ENCODE measurements at places on chromosomes 12 and 14. TPM values are rescaled to one million over a fixed set of nuclear protein-coding genes. Genes with fewer than 3 reads are reported as not detected.

DNA sequence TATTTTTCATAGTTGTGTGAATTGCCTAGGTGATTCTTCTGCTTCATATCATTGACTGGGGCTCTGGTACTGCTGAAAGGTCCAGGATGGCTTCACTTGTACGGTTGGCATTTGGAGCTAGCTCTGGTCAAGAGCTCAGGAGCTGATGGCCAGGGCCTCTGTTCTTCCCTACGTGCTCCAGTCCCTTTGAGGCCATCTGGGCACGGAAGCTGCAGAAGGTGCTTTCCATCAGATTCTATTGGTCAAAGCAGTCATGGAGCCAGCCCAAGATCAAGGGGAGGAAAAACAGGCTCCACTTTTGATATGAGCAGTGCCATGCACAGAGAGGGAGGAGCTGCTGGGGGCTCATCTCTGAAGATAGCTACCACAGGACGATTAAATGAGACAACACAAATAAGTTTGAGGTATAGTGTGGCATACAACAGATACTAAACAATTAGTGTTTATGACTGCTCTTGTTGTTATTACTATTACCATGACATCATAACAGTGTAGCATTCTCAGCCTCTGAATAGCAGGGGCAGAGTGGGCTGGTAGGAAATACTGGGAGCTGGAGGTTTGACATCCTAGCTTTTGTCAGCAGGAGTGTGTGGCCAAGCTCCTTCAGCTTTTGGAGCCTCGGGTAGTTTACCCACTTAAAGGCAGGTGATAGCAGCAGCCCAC is 10.4 kb downstream of the KRT83 start:
- H3K4me1 ChIP-seq, result peaks cover 29% of the 10 kb centered on the region
- no peak overlapping the region for H3K4me3 ChIP-seq
- H3K27me3 ChIP-seq, result no peaks in the 10 kb centered on the region

GPRC5D gene
- not detected for total RNA-seq

DNA sequence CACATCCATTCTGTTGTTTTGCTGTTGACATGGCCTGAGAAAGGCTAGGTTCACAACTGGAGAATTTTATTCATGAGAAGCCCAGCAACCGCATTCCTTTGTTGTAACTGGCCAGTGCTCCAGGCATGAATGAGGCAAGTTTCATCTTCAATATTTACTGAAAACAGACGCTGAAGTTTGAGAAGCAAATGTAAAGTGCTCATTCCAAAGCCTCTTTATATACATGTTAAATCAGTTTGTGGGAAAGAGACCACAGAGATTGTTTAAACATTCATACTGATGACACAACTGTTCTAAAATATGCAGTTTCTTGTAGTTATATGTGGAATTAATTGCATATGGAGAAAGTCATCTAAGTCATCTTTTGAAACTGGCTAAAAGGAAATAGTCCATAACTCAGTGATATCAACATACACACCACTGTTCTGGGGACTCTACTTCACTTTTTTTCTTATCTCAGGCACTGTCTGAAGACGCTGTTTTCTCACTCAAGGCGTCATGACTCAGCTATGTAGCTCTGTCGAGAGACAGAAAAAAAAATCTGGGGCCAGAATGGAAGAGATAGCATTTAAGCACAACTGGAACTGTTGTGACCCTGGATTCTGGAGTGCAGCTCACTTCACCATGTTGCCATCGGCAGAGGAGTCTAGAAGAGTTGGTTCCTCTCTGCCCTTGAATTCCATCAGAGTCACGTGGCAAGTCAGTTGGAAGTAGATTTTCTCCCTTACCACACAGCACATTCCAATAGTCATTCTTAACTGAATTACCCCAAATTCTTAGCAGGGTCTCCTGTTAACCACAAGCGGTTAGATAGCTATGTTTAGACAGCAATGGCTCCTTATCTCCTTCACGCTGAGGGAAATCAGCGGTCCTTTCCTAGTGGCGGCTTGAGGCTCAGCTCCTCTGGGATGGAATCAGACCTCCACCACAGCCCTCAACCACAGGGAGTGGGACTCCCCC is 258.4 kb upstream of the HMGA2 start:
- H3K4me1 ChIP-seq, result no peaks in the 10 kb centered on the region
- H3K4me3 ChIP-seq, result no peak overlapping the region
- no peak overlapping the region for H3K27ac ChIP-seq

ABCC9 gene
- 56.2 TPM for total RNA-seq

RDH12 gene
- not detected for total RNA-seq

GRCh38 chr14:47929334-47929733 is 253.9 kb upstream of the MDGA2 start:
- DNase-seq, result no peak
- H3K4me1 ChIP-seq, result no peaks in the 10 kb centered on the region
- no peaks in the 10 kb centered on the region for H3K36me3 ChIP-seq
- no peaks in the 10 kb centered on the region for H3K27me3 ChIP-seq

KRT85 gene
- total RNA-seq, result not detected

DNA sequence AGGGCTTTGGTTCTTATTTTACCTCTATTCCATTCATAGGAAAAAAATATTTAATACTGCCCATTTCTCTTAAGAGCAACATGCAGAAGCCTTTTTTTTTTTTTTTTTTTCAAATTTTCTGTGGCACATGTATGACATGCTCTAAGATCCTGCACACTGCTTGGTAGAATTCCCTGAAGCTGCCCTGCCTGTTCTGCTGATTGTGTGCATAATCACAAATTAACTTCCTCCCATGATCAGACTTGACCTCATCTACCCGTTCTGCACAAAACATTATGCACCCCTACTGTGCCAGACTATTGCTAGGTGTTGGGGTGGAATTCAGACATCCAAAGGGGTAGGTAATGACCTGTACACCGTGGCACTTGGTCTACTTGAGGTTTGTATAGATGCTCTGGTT is 22.2 kb downstream of the SUDS3 start:
- peak overlapping the region; percentile 33 for H3K27ac ChIP-seq
- H3K27me3 ChIP-seq, result no peaks in the 10 kb centered on the region
- H3K4me3 ChIP-seq, result no peak overlapping the region
- peaks cover 22% of the 10 kb centered on the region for H3K4me1 ChIP-seq
- peaks cover 61% of the 10 kb centered on the region for H3K36me3 ChIP-seq
- DNase-seq, result no peak

MARS1 gene
- 81.0 TPM for total RNA-seq

GRCh38 chr12:89286501-89286900 is 65.8 kb downstream of the DUSP6 start:
- no peak overlapping the region for H3K4me3 ChIP-seq
- peaks cover 4% of the 10 kb centered on the region for H3K4me1 ChIP-seq
- DNase-seq, result no peak
- no peaks in the 10 kb centered on the region for H3K36me3 ChIP-seq

MTA1 gene
- 65.6 TPM for total RNA-seq

DNA sequence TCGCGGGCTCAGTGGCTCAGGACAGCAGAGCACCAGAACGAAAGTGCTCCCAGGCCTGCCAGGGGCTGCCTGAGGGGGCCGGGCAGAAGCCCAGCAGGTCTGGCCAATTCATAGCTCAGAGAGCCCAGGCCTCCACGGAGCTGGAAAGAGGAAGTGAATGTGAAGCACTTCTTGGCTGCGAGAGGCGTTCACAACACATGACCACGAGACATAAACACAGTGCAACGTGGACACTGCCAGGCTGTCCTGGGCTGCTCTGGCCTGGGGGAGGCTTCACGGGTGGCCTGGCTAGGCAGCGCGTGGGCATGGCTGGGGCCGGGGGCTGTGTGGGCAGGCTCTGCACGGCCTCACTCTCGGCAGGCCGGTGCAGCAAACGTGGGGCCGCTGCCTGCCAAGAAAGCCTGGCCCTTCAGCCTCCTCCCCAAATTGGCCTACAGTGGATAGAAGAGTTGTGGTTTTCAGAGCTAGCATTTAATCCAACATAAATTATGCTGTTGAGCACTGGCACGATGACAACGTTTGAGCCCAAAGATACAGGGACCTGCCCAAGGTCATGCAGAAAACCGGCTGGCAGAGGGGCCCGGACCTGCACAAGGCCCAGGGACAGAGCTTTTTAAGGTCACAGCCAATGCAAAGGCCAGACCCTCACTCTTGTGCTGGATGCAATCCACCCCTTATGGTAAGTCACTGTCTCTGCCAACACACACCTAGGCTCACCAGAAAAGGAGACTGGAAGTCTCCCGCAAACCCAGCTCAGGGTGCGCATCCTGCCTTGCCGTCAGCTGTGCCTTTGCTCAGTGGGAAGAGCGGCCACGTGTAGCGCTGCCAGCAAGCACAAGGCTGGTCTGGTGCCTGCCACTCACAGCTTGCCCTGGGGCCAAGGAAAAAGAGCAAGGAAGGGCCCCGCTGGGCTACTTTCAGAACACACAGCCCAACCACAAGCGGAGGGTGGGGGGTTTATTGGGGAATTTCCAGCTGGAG is 8.6 kb downstream of the SLC25A29 start:
- H3K27me3 ChIP-seq, result no peaks in the 10 kb centered on the region
- peaks cover 4% of the 10 kb centered on the region for H3K36me3 ChIP-seq
- peak overlapping the region; percentile 84 for H3K27ac ChIP-seq
- DNase-seq, result peak; percentile 96
- H3K4me3 ChIP-seq, result no peak overlapping the region
- peaks cover 57% of the 10 kb centered on the region for H3K4me1 ChIP-seq

- no peaks in the 10 kb centered on the region for H3K27me3 ChIP-seq
- H3K4me1 ChIP-seq, result no peaks in the 10 kb centered on the region
- H3K27ac ChIP-seq, result no peak overlapping the region
- no peak for DNase-seq
- H3K36me3 ChIP-seq, result peaks cover 9% of the 10 kb centered on the region
Observed at GRCh38 chr12:59736359-59736758, 140.5 kb downstream of the SLC16A7 start.

DNA sequence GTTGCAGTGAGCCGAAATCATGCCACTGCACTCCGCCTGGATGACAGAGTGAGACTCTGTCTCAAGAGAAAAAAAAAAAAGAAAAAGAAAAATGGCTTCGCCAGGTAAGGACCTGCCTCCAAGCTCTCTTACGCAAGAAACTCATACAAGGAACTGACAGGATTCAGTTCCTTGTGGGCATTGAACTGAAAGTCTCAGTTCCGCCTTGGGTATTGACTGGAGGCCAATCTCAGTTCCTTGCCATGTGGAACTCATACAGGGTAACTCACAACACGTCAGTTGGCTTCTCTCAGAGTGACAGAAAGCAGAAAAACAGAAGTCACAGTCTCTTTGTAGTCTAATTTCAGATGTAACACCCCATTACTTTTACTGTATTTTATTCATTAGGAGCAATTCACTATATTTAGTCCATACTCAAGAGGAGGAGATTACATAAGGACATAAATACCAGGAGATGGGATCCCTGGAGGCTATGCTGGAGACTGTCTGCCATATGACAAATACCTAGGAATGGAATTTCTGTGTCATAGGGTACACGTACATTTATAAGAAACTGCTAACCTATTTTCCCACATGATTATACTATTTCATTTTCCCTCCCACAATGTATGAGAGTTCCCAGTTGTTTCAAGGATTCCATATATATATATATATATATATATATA is 11.4 kb upstream of the NOPCHAP1 start:
- DNase-seq, result no peak
- no peak overlapping the region for H3K4me3 ChIP-seq
- no peaks in the 10 kb centered on the region for H3K27me3 ChIP-seq

DNA sequence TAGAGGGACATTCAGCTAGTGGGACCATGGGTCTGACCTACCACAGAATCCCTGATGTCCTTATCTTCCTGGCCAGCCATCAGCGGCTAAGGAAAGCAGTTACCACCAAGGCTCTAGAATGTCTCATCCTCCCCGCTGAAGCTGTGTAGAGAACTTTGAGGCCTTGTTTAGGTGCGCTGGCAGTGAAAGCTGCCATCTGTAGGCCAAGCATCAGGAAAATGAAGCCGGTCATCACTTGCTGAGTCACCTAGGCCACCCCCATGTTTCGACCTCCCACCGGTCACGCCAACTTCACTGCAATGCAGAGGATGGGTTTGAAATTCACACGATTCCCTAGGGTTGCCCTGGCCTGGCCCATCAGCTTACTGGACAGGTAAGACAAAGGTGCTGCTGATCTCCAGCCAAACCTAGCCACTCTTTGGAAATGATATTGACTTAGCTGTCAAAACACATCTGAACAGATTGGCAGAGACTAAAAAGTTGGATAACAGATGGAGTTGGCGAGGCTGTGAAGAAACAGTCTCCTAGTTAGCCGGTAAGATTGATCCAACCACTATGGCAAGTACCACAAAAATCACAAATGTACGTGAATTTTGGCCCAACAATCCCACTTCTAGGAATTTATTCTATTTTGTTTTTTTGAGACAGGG is 52.0 kb downstream of the NOS1 start:
- DNase-seq, result no peak
- no peaks in the 10 kb centered on the region for H3K36me3 ChIP-seq

GRCh38 chr12:53062011-53062961 is 12.4 kb downstream of the TNS2 start:
- H3K4me3 ChIP-seq, result no peak overlapping the region
- peak overlapping the region; percentile 82 for H3K27ac ChIP-seq
- H3K4me1 ChIP-seq, result peaks cover 97% of the 10 kb centered on the region

SRSF5 gene
- total RNA-seq, result 228 TPM

- no peak overlapping the region for H3K27ac ChIP-seq
- no peaks in the 10 kb centered on the region for H3K36me3 ChIP-seq
- H3K27me3 ChIP-seq, result no peaks in the 10 kb centered on the region
- DNase-seq, result no peak
- no peak overlapping the region for H3K4me3 ChIP-seq
Observed at GRCh38 chr12:60689137-60689536, 1093.3 kb downstream of the SLC16A7 start.

SDR9C7 gene
- total RNA-seq, result 0.42 TPM

DNA sequence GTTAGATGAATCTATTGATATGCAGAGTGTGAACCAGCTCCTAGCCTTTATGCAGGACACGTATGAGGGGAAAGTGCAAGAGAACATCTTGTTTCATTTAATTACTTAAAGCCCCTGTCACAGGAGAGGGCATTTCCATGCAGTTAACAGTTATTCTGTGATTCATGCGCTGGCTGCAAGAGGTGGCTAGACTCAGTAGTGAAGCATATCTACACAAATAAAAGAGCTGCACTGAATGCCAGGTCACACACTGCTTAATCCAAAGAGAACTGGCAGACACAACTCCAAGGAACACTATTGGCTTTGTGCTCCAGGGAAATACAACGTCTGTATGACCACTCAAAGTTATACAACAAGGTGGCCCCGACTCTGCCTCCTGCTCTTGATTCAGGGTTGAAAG is 394.1 kb downstream of the C12orf75 start:
- no peak overlapping the region for H3K4me3 ChIP-seq
- H3K27me3 ChIP-seq, result no peaks in the 10 kb centered on the region
- no peak for DNase-seq

RHEBL1 gene
- not detected for total RNA-seq

PTPRB gene
- total RNA-seq, result 22.0 TPM

- H3K36me3 ChIP-seq, result no peaks in the 10 kb centered on the region
- H3K27ac ChIP-seq, result no peak overlapping the region
- H3K4me3 ChIP-seq, result no peak overlapping the region
Observed at GRCh38 chr14:101226265-101226602, 322.7 kb upstream of the RTL1 start.

DNA sequence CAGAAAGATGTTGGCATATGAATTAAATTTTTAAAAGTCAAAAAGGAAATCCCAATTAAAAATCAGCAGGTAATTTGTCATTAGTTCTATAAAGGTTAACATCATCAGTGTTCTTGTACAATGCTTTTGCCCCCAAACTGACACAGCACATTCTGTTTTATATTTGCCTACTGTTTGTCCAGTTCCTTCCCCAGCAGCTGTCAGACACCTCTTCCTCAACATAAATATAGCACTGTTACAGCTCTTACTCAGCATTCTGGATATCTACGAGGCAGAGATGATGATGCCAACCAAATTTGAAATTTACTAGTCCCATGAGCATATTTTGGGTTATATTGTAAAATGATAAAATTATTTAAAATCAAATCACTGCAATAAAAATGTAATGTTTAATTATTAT is 124.6 kb downstream of the SINHCAF start:
- DNase-seq, result no peak
- no peaks in the 10 kb centered on the region for H3K27me3 ChIP-seq
- no peak overlapping the region for H3K27ac ChIP-seq
- no peaks in the 10 kb centered on the region for H3K4me1 ChIP-seq
